Stimulated activated effector memory CD8-positive, alpha-beta T cell treated with anti-CD3 and anti-CD28 coated beads, Interleukin-12 subunit alpha, Interleukin-12 subunit beta, amount 100 ng/mL, for 72 hours (primary cell): ENCODE measurements at places on chromosomes 5 and 9.

DNA sequence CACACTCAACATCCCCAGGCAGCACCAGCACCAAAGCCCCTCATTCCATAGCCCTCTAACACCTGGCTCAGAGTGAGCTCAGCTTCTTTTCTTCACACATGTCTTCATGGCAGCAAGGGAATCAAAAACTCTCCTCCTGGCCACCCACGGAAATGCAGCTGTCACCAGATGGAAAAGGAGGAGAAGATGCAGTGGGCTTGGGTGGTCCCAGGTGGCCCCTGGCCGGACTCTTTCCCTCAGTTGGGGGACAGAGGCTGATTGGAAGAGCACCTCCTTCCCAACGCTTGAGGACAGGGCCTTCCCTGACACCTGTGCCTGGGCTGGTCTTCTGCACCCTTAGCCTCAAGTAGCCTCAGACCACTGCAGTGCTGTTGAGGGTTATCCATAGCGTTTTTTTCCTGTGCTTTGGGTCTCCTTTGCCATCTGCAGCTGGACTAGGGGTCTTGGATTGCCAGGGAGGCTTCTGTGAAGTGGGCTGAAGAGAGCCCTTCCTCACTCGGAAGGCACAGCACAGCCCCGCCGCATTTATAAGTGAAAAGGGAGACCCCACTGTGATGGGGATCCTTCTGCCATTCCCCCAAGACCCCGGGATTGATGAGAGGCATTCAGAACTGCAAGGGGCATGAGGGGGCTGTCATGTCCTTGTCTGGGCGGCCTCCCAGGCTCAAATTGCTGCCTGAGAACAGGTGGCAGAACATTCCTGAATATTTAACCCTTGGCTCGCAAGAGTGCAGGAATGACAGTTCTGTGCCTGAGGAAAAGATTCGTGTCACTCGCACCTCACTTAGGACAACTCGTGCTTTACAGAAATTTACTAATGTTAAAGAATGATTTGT is 200.0 kb downstream of the AUH start:
- DNase-seq, result no peak

- no peak for DNase-seq
These were observed 739.3 kb upstream of the ZNF608 start for GRCh38 chr5:125485771-125486170.

DNA sequence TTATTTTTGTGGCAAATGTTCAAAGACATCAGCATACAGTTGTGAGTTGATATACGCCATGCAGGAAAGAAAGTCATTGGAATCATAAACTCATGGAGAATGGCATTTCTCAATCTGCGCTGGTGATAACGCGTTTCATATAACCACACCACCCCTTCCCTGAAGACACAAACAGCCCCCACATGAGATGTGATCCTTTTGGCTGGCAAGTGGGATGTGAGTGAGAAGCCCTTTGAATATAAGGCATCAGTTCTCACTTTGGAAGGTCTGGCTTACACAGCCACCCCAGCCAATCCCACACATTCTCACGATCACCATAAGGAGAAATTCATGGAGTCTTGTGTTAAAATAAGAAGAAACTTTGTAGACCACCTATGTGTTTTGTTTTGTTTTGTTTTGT is 725.0 kb downstream of the PRELID2 start:
- no peak for DNase-seq

DNA sequence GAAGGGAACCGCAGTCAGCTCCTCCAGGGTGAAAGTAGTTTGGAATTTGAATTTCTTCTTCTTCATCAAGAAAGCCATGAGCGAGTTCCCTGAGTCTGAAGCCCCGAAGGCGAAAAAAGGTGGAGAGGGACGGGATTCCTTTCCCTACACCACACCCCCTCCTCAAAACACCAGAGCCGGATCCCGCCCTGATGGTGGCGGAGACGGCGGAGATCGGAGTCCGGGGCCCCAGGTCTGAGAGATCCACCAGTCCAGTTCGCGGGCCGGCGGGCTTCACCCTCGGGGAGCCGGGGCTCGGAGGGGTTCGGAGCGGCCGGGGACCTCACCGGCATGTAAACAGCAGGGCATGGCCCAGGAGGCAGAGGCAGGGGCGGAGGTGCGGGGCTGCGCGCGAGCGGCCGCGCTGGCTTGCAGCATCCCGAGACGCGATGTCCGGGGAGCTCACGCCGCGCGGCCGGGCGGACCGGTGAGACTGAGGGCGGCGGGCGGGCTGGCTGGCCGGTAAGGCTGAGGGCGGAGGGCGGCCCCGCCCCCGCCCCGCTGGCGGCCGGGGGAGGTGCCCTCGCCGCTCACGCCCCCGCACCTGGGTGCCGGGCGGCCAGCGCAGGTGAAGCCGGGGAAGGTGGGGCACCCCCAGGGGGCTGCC is 606 bp downstream of the EEIG1 start:
- peak; percentile 82 for DNase-seq

DNA sequence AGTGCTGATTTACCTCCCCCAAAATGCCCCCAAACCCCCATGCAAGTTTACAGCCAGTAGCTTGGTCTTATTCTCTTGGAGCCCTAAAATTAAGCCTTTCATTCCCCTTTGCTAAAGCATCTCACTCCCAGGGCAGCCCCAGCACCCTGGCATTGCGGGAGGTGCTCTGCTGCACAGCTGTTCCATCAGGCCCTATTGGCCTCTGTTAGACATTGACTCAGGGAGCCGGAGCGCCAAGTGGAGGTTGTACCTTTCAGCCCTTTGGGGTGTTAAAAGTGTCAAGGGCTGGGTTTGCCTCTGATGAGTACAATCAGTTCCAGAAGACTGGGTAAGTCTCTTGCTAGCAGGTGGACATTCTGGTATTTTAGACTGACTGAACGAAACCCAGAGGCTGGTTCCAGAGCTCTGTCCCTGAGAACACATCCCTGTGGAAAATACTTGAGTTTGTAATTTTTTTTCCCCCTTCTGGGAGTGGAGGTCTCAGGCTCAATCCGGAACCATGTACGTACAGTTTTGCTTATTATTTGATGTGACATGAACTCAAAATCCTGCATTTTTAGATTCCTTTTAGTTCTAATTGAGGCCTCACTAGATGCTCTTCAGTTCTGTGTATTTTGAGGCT is 102.4 kb downstream of the UBE2R2 start:
- no peak for DNase-seq

DNA sequence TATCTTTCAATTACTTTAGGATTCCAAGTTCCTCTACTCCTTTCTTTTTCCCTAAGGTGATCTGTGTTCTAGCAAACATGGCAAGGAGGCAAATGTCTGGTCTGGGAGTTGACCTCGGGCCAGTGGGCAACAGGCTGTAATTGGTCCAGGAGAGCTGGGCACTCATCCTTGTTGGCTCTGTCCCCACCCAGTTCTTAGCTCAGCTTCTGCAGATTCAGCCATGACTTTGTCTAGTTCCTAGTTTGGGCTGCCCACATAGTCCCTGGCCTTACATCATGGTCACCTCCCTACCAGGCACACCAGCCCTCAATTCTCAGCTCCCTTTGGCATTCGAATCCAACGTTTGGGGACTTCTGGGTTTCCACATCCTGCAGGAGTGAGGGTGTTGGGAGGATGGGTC is 92.1 kb upstream of the DAP start:
- no peak for DNase-seq

DNA sequence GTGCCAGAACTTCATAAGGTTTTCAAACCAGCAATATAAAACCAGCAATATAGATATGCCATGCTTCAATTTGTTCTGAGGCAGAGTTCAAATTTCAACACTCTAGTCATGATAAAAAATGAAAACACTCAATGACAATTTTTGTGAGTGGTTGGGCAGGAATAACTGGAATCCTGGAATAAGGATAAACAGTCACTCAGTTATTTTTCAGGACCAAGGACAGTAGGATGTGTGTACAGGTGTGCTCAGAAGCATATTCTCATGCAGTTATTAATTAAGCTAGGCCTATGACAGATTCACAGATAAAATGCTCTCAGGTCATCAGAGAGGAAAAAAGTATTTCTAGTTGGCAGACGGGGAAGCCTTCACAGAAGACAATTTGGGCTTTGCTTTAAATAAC is 117.3 kb upstream of the PPP2R2B start:
- no peak for DNase-seq

DNA sequence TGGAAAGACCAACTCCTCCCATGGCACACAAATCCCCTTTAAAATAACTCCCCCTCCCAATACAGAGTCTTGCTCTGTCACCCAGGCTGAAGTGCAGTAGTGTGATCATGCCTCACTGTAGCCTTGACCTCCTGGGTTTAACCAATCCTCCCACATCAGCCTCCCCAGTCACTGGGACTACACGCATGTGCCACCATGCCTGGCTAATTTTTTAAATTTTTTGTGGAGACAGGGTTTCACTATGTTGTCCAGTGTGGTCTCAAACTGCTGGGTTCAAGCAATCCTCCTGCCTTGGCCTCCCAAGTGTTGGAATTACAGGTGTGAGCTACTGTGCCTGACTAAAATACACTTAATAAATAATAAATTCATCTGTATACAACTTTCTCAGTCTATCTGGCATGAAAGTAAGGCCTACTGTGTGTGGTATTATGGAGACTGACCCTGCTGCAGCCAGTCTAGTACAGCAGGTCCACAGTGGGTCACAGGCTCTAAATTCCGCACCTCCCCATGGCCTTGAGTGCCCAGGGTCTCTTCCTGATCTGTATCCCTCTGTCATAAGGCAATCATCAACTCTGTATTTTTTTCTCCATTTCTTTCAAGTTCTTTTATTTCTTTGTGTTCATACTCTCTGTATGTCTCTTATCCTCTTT is 169.4 kb downstream of the MAPKAP1 start:
- no peak for DNase-seq

DNA sequence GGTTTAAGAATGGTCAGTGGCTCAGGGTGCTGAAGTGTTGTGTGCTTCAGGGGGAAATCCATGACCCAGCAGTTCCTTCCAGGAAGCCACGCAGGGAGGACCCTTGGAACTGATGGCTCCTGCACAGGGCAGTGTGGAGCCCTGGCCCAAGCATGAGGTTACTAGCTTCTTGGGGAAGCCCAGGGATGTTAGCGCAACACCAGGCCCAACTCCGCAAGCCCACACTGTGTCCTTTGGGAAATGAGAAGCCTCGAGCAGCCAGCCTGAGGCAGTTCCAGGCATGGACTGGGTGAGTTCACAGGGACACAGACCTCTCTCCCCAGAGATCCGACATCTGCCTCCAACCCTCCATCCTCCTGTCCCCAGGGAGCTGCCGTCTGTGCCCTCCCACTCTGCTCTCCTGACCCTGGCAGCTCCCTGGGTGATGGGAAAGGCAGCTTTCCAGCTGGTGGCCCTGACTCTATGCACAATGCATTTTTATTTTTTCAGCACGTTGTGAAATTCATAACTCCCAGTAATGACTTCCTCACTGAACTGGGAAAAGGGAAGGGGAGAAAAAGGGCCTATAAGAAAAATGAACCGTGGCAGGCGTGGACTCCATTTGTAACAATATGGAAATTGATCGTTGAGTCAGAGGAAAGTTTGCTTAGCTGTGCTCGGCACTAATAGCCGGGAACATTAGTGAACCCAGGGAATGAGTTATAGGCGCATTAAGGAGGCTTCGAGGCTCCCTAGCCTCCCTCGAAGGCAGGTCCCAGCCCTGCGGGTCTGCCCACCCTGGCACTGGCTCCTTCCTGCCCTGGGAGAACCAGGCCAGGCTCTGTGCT is 34.1 kb downstream of the LMX1B start:
- no peak for DNase-seq
